Small intestine (tissue), 16 donors: ENCODE measurements at places on chromosomes 7 and 10. TPM values are rescaled to one million over a fixed set of nuclear protein-coding genes. Genes with fewer than 3 reads are reported as not detected.

DNA sequence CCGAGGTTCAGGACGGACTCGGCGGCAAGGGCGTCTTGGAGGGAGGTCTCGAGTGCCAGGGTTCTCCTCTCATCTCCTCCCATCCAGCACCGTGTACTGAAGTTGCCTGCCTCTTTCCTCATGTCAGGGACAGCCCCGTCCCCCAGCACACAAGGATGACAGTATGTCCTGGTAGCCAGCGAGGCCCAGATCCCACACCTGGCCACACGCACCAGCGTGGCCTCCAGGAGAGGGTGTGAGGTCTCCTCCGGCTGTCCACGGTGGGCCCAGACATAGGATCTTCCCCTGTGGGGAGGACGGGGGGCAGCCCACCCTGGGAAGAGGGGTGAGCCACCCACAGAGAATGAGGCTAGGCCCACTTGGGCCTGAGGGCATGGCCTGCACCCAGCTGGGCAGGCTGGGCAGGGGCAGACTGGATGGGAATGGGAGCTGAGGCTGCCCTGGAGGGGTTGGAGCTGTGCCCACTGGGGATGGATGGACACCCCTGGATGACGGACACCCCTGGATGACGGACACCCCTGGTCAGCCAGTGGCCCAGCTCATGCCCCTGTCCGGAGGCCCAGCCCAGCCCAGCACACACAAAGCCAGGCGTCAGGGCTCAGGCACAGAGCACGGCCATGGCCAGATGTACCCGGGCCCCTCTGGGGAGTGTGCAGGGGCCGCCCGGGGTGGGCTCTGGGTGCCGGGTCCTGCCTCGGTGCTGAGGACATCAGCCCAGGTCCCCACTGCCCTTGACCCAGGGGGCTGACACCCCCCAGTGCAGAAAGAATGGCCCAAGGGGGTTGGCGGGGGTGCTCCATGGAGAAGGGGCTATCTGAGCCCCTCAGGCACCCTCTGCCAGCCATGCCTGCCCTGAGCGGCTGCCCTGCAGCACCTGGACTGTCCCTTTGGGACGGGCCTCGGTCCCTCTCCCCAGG, 30.9 kb upstream of the CFAP46 start:
- H3K36me3 ChIP-seq: no peaks in the 10 kb centered on the region
- no peak overlapping the region for H3K27ac ChIP-seq
- peaks cover 8% of the 10 kb centered on the region for H3K27me3 ChIP-seq
- no peak for DNase-seq
- no peaks in the 10 kb centered on the region for H3K4me1 ChIP-seq

DNA sequence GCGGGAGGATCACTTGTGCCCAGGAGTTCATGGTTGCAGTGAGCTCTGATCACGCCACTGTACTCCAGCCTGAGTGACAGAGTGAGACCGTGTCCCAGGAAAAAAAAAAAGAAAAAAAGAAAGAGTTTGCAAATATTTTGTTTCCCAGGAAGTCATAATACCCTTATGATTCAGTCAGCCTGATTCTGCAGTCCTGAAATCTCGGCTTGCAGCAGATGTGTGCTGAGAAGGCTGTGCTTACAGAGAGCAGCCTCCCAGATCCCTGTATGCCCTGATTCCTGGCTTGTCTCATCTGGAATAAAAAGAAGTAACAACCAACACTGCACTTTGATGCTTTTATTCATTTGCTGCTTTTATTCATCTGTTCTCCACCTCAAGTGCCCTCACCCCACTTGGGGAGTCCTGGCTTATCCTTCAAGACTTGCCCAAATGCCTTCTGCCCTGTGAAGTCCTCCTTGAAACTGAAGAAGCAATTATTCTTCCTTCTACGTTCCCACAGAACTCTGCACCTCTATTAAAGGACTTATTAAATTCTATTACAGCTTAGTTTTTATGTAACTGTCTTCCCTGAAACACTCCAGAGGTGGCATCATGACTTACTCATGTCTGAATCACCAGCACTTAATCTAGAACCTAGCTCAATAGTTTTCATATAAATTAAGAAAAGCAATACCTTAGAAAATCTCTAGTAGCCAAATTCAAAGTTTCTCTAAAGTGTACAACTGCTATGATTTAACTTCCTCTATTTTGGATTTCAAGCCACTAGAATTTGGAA, 27.7 kb upstream of the BPGM start:
- no peak overlapping the region for H3K4me3 ChIP-seq
- no peaks in the 10 kb centered on the region for H3K4me1 ChIP-seq
- no peak overlapping the region for H3K27ac ChIP-seq
- DNase-seq: no peak

DNA sequence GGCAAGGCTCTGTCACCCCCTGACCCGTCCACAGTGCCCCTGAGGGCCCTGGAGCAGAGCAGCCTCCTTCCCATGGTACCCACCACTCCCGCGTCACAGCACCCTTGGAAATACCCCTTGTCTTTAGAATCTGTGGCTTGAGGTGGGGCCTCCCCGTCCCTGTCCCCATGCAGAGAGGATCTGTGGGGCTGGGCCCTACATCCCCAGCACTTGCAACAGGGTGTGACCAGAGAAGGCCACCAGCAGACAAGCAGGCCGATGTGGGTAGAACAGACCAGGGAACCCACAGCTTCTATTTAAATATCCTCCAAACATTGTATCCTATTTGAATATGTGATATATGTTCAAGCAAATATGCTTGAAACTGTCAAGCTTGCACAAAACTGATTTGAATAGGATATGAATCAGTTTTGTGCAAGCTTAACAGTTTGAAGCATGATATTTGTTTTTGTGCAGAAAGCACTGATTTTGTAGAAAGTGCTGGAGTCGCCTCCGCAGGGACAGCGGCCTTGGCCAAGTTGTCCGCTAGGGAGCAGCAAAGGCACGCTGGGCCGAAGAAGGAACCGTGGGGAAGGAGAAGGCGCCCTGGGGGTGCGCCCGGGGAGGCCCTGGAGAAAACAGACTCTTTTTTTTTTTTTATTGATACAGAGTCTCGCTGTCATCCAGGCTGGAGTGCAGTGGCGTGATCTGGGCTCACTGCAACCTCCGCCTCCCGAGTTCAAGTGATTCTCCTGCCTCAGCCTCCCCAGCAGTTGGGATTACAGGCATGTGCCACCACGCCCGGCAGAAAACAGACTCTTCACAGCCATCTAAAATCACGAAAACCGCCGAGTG, 2.2 kb downstream of the CFAP46 start:
- no peaks in the 10 kb centered on the region for H3K36me3 ChIP-seq
- peak; percentile 53 for DNase-seq
- H3K27me3 ChIP-seq: peaks cover 9% of the 10 kb centered on the region
- H3K27ac ChIP-seq: no peak overlapping the region

The ICA1 gene
- polyA plus RNA-seq: 65.5 TPM

The TBXAS1 gene
- 8.2 TPM for polyA plus RNA-seq

The ZCCHC24 gene
- 10.5 TPM for polyA plus RNA-seq

DNA sequence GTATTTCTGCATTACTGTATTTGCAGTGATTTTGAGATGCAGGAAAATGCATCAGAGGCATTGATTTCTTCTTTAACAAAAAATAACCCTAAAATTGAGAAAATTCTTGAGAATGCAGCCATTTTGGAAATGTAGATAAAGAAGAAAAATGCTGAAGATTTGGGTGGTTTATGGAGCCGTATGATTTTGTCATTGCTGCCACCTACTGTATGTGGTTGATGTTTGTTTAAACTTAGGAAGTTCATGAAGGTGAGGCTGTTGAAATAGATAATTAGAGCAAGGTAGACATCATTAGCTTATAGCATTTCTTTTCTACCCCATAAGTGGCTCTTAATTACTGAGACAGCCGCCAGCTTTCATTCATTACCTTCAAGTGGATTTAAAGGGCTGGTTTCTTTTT, 92.1 kb upstream of the SAMD8 start:
- peaks cover 10% of the 10 kb centered on the region for H3K36me3 ChIP-seq
- no peak overlapping the region for H3K27ac ChIP-seq
- no peaks in the 10 kb centered on the region for H3K27me3 ChIP-seq
- peak; percentile 13 for DNase-seq
